Thoracic aorta (tissue), 2 donors: ENCODE measurements at places on chromosomes 13 and 19.

- no peak for DNase-seq
These were observed 78.6 kb downstream of the DCT start for GRCh38 chr13:94400874-94401273.

GRCh38 chr19:35559781-35560180 is 3.7 kb downstream of the ATP4A start:
- no peak for DNase-seq

DNA sequence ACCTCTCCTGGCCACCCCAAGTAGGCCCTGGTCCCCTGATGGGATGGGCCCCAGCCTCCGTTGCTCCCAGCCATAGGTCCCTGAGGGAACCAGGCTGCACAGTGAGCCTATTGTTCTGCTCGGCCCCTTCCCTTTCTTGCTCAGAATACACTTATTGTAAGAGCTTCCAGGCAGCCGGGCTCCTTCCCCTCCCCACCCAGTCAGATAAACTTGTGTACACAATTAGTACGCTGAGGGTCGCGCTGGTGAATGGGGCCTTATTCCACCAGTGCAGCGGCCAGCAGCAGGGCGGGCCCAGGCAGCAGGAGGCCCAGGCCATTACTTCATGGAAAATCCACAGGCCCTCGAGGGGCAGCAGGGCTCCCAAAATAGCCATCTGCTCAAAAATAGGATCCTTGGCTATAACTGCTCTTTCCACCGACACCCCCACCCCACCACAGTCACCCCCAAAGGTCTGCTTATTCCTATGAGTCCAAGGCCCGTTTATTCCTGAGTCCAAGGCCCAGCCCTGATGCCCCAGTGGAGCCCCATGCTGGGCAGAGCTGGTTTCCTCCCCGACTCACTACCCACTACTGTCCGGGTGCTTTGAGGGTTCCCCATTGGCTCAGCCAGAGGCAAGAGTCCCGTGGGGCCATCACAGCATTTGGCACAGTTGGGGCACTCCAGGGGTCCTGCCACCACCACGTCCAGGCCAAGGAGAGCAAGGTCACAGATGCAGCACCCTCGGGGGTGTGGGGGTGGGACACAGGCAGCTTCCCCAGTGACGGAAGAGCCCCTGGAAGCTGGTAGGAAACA is 22.1 kb downstream of the CAPN12 start:
- no peak for DNase-seq

DNA sequence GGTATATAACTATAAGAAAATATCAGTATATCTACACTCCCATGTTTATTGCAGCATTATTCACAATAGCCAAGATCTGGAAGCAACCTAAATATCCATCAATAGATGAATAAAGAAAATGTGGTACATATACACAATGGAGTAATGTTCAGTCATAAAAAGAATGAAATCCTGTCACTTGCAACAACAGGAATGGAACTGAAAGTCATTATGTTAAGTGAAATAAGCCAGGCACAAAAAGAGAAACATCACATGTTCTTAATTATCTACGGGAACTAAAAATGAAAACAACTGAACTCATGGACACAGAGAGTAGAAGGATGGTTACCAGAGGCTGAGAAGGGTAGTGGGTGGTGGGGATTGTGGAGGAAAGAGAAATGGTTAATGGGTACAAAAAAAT is 665.2 kb downstream of the TBC1D4 start:
- no peak for DNase-seq

DNA sequence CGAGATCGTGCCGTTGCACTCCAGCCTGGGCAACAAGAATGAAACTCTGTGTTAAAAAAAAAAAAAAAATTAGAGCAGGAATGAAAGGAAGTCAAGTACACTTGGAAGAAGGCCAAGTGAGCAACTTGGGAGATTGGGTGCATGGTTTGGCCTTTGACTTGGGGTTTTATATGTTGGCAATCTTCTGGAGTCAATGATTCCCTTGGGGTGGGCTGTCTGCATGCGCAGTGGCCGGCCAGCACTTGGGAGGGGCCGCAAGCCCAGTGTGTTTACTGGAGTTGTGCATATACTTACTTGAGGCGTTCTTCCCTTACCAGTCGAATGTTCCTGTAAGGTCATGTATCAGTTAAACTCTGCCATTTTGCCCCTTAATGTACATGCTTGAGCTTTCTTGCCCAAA is 103.9 kb downstream of the FAM216B start:
- no peak for DNase-seq

DNA sequence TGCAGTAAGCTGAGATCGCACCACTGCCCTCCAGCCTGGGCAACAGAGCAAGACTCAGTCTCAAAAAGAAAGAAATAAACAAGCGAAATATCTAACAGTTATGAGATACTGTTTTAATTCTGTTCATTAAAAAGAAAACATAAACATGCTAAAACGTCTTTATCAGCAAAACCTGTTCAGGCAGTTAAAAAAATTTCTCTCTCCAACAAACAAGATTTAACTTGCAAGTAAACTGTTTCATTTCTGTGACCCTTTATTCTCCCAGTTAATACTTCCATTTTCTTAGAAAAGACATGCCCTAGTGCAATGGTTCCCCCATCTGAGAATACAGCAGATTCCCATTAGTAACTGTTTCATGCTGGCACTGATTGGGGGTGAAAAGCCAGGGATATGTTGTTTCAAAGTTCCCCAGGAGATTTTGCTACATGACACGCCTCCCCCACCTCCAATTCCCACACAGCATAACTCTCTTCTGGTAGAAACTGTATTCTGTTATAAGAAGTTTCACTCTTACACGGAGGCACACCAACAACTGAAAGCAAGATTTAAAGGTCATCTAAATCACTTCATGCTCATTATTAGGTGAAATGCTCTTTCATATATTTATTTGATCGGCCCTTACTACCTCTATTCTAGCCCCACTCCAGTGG is 24.4 kb downstream of the ELF1 start:
- no peak for DNase-seq

GRCh38 chr13:109348519-109349258 is 437.7 kb downstream of the IRS2 start:
- DNase-seq, result no peak

DNA sequence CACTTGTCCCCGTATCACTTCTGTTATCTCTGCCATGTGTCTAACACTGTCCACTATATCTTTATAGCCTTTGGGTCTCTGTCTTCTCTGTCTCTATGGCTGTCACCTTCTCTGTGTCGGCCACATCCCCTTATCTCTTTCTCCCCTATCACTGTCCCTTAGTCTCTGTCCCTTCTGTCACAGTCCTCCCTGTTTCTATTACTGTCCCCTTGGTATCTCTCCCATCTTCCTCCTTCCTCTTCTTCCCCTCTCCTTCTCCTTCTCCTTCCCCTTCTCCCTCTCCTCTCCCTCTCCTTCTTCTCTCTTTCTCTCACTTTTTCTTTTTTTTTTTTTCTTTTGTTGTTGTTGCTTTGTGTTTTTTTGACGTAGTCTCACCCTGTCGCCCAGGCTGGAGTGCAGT is 34.7 kb upstream of the LRRC4B start:
- no peak for DNase-seq

DNA sequence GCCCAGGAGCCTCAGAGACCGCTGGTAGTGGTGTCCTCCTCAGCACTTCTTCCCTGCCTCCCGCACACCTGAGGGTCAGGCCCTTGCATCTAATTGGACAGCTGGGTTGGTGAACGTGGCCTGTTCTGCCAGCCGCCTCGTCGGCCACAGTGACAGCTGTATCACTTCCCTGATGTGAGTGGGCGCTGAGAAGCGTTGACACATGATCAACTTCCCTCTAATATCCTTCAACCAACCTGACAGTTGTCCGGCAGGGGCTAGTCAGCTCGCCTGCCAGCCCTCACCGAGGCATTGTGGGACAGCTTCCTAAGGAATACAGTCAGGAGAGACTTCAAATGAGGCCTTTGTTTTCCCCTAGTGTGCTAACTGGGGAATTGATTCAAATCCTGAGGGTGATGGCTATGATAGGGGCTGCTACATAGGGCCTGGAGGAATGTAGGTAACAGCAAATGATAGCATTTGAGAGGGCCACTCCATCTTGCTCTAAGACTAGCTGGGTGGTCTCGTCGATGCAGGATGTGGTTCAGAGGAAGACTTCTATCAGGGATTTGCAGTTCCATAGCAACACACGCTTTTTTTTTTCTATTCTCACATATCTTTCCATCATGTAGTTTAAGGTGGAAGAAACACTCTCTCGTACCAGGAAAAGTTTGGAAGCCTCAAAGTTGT is 230.8 kb downstream of the TSHZ3 start:
- DNase-seq, result no peak

- peak; percentile 41 for DNase-seq
These were observed 2.0 kb upstream of the RNF126 start for GRCh38 chr19:664913-665443.
